ENCODE measurements at places on chromosomes 4 and X.

GRCh38 chr4:173522160-173522950, 7.7 kb downstream of the HAND2 start:
- DNase-seq: no peak

GRCh38 chr4:47654972-47655693, 170.1 kb downstream of the ATP10D start:
- DNase-seq: no peak

DNA sequence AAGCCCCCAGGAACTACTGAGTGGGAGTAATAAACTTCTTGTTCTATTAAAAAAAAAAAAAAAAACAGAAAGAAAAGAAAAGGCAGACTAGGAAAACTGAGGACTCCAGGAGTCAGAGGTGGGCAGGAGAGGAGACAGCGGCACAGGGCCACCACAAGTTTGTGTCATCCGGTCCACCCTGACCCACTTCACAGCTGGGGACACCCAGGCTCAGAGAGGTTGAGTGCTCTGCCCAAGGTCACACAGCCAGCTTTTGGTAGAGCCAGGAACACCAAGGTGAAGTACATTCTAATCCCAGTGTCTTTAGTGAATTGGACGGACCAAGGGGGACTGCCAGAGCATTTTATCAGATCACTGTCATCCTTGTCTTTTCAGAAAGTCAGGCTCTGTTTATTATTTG, 16.4 kb upstream of the ABLIM2 start:
- no peak for DNase-seq

- no peak for DNase-seq
Observed at GRCh38 chr4:107691378-107691777, 28.7 kb downstream of the PAPSS1 start.

Data from Caki2 (cell line).